ENCODE measurements at places on chromosomes 1 and 21.

DNA sequence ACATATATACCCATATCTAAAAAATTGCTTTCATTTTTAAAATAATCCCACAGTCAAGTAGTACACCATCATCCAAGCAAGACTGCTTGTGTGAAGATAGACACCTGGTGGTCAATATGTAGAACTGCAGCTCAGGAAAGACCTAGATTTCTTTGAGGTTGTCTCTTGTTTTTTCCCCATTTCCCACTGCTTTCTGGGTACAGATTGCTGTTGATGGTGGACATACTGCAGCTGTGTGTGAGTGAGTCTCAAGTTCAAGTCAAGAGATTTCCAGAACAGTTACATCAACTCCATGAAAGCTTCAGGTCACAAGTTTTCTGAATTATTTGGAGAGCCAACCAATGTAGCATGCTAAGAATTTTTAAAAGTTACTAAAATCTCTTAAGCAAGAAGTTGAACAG is 306.4 kb downstream of the DUSP10 start:
- peak; percentile 64 for DNase-seq

GRCh38 chr1:44848456-44849181 is 5.6 kb upstream of the PTCH2 start:
- no peak for DNase-seq

GRCh38 chr1:17919525-17920439 is 164.6 kb downstream of the ACTL8 start:
- peak; percentile 62 for DNase-seq

- DNase-seq = no peak
These were observed 107.8 kb downstream of the LACTBL1 start for GRCh38 chr1:22864886-22865285.

GRCh38 chr1:52033190-52034049 is at the start of gene KTI12:
TSS of gene KTI12 (minus strand) at chr1:52033810. CDS start at chr1:52033761, 49 bp downstream.
- DNase-seq = peak; percentile 93

DNA sequence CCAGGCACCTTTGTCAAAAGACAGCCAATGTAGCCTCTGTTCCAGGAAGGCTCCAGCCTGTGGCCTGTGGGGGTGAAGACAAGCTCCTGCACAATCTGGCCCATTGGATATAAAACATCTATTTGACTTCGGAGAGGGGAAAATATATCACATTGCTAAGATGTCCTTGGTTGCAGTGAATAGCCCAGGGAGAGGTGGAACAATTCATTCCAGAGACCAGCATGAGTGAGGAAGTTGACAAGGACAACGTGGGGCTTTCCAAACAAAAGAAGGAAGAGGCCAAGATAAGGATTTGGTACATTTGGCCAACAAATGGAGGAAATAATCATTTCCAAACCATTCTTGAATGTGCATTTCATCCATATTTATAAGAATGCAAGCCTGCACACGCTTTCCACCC is 187.0 kb downstream of the ETS2 start:
- DNase-seq = no peak

DNA sequence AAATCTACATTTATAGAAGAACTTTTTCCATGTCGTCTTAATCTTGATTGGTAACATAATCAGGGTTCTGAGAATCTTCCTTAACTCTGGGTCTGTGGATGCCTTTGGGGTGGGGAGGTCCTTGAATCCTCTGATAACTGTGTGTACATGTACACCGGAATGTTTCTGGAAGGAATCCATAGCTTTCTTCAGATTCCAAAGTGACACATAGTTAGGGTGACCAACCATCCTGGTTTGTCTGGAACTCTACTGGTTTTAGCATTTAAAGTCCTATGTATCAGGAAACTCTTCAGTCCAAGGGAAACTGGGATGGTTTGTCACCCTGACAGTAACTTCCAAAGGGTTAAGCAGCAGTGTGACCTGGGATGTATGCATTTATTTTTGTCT is 16.8 kb downstream of the STRIP1 start:
- peak; percentile 84 for DNase-seq

GRCh38 chr1:99738858-99739465 is 27.5 kb downstream of the FRRS1 start:
- no peak for DNase-seq

GRCh38 chr1:210448297-210448892 is 119.7 kb downstream of the HHAT start:
- peak; percentile 73 for DNase-seq

DNA sequence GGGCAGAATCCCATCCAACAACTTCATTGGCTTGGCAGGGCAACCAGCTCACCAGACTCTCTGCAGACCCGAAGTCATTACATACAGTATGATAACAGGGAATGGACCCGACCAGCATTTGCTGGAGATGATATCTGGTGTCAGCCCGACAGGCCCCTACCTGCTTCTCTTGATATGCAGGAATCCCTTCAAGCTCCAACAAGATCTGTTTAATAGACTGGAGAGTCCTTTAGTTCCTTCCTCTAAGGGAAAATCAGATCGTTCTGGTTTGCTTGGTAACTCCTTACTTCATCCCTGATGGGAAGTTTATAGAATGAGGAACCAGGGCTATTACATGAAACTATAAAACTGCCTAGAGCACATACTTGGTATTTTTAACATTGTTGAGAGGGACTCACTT is 61.2 kb downstream of the EDARADD start:
- peak; percentile 29 for DNase-seq

- no peak for DNase-seq
These were observed 97.4 kb upstream of the TMPRSS2 start for GRCh38 chr21:41605178-41605933.

DNA sequence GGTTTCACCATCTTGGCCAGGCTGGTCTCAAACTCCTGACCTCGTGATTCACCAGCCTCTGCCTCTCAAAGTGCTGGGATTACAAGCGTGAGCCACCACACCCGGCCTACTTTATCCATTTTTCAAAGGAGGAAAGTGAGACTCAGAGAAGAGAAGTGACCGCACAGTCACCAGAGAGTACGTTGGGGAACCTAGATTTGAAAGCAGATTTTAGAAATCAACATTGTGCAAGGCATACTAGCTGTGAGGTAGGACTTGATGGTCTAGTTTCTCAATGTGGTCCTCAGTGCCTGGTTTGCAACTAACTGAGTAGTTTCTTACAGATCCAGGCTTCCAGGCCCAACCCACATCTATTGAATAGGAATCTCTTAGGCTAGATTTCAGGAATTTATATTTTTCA is 1.7 kb upstream of the PRCC start:
- DNase-seq = no peak

DNA sequence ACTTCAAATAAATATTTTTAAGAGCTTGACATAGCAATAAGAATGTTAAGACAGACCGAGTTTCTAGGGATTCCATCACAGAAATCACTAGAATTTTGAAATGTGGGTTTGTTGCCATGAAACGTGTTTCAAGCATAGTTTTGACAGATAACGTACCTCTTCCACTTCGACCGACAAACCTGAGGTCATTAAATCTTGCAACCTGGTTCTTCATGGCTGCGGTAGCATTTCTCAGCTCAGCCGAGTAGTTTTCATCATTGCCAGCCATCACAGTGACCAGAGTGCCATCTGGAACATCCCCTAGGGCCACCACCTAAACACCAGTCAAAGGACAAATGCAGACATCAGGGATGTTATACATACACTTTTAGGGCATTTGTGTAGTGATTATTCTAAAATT is 168.7 kb downstream of the RUNX1 start:
- DNase-seq = no peak

DNA sequence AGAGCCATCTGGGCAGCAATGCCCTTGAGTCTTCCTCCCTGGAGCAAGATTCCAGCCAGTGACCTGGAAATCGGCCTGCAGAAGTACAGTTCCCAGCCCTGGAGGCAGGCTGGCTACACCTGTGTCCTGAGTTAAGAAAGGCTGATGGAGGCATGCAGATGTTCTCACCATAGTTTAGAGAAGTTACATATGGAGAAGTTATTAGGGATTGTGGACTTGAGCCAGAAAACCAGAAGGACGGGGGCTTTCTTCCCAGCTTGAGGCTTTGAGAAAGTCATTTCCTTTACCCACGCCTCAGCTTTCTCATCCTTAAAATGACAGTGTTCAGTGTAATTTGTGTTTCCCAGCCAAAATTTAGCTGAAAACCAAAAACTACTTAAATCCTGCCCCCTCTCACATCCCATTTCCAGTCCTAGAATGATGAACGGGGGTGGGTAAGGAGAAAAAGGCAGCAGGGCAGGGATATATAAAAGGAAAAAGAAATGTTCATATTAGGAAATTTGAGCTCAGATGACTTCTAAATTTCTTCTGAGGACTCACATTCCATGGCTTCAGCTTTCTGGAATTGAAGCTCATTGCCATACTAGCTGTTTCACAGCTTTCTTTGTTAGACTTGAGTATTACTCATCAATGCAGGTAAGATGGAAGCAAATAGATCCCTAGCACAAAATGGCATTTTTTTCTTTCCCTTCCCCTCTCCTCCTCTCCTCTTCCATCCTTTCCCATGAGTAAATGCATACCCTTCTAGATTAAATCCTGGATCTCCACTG is 14.4 kb upstream of the C8B start:
- peak; percentile 9 for DNase-seq

- DNase-seq = peak; percentile 11
These were observed 350.9 kb downstream of the ST6GALNAC3 start for GRCh38 chr1:76425201-76426145.

DNA sequence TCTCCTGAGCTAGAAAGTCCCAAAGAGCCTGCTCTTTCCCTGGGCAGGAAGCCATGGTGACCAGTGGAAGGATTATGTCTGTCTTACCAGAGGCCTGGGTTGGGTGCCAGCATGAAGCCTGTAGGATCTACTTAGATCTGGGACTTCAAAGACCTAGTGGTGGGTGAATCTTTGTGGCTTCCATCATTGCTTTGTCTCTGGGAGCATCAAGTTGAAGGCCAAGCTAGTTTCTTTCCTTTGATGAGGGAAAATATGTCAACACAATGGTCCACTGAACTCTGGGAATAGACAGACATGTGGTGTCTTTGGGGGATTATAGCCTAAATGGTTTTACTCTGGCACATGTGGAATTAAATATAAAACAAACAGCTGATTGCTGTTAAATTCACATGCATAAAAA is 100.5 kb upstream of the HOOK1 start:
- no peak for DNase-seq

GRCh38 chr1:56135864-56136147 is 443.6 kb downstream of the PLPP3 start:
- no peak for DNase-seq

DNA sequence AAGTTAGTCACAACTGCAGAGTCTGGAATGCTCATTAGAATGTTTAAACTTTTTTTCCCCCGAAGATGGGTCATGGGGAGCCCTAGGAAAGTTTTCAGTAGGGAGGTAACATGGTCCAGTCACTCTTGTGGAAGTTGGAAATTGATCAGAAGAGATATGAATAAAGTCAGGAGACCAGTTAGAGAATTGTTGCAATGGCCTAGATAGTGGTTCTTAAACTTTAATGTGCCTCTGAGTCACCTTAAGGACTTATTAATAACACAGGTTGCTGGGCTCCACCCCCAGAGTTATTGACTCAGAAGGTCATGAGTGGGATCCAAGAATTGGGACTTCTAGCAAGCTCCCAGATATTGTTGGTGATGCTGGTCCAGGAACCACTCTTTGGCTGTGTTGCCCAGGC is 3.2 kb upstream of the TFAP2E start:
- DNase-seq = peak; percentile 47

DNA sequence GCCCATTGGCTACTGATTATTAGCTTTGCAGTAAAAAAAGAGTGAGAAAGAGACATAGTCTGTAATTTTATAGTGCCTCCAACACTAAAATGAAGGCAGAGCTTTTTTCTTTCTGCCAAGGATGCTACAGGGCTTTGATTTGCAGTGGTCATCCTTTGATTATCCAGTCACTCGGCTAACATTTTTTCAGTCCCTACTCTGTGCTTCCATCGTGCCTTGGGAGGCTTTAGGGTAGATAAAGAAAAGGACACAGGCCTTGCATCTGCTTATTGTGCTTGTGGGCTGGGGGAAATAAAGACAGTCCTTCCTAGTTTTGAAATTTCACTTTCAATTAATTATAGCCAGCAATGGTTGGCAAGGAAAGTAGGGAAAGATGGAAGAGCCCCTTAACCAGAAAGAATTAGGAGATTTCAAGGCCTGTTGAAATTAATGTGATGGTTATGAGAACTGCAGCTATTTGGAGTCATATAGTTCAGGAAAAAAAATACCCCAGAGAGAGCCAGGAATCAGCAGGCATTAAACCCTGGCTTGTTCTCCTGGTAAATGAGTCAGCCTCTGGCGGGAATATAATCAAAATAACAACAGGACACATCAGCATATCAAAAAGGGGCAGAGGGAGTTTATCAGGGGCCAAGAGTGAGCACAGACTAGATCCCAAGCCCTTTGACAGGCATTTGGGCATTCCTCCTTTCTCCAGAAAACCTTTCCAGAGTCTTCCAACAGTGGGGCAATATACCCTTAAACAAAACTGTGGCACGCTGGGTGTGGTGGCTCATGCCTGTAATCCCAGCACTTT is 27.4 kb downstream of the CACHD1 start:
- DNase-seq = peak; percentile 17

DNA sequence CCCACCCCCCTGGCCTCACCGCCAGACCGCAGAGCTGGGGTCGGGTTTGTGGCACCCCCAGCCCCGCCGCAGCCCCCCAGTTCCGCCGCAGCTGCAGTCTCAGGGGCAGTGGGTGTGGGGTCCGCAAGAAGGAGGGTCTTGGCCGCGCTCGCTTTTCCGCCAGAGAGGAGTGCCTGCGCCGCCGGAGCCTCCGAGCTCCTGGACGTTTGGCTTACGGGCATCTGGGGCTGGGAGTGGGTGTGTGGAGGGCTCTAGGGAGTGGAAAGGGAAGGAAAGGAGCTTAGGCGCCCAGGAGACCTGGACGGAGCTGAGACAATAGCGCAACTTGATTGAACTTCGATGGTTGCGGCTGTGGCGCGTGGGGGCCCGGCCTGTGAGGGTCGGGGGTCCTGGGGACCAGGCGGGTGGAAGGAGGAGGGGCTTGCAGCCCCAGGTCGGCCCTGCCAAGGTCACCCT is 88.8 kb upstream of the IPO9 start:
- DNase-seq = no peak

DNA sequence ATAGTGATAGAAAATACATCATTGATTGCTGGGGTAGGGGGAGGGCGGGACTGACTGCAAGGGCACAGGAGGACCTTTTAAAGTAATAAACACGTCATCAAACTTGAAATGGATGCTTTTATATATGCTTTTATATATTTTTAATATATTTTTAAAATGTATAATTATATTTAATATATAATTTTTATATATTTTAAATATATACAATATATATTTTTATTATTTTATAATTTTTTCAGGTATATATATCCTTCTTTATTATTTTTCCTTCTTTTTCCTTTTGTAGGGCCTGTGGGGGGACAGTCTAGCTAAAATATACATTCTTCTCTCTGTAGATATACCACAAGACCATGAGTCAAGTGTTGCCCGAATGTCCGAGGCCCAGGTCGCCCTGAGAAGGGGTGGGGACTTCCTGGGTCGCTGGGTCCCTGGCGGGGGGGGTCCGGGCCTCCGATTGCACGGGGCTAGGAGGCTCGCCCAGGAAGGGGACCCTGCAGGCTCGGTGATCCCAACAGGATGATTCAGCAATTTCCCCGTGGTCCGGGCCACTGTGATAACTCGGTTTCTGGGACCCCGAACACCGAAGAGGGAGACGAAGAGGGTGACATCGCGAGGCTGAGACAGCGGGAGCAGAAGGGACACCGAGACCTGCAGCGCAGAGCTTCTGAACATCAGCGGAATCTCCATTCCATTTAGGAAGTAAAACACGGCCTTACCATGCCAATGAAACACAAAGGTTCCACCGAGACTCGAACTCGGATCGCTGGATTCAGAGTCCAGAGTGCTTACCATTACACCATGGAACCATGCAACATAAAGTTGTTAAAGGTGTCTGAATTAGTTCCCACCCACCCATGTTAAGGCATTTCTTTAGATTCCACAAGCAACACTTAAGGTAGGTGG is 112.5 kb upstream of the NBPF11 start:
- peak; percentile 35 for DNase-seq

All from EH (cell line).